ENCODE measurements at places on chromosomes 13 and 19.
A peak's percentile ranks its signal among the peaks of the same experiment; 100 is the strongest.

GRCh38 chr13:97403893-97404750 lies 29.8 kb upstream of the RAP2A start:
- DNase-seq, result no peak

DNA sequence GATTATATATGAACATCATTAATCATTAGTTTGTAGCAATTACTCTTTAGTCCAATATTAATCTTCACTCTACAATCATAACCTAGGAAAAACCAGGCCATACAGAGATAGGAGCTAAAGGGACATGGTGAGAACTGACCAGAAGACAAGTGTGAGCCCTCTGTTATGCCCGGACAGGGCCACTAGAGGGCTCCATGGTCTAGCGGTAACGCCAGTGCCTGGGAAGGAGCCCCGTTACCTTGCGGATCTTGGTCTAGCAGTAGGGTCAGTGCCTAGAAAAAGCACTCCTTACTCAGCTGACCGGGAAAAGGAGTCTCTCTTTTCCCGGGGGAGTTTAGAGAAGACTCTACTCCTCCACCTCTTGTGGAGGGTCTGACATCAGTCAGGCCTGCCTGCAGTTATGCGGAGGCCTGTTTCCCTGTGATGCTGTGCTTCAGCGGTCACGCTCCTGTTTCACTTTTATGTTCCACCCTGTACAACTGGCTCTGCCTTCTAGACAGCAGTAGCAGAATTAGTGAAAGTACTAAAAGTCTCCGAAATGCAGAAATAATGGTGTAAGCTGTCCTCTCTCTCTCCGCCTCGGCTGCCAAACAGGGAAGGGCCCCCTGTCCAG lies 13.8 kb downstream of the OR7D4 start:
- peak; percentile 72 for DNase-seq

- no peak for DNase-seq
Observed at GRCh38 chr13:36107521-36107920, 23.7 kb downstream of the DCLK1 start.

GRCh38 chr13:73215823-73216222 lies 157.0 kb downstream of the KLF5 start:
- no peak for DNase-seq

- DNase-seq, result peak; percentile 95
Observed at GRCh38 chr19:1213391-1214286, 8.1 kb downstream of the STK11 start.

Data from suppressor macrophage treated with lipopolysaccharide for 1 hour (primary cell).